NCI-H1048 (cell line): ENCODE measurements at places on chromosomes 1 and 21.

- no peak for DNase-seq
Measured at GRCh38 chr1:65341381-65341780, 32.0 kb downstream of the DNAJC6 start.

GRCh38 chr1:1264868-1265272, 8.8 kb downstream of the UBE2J2 start:
- no peak for DNase-seq

DNA sequence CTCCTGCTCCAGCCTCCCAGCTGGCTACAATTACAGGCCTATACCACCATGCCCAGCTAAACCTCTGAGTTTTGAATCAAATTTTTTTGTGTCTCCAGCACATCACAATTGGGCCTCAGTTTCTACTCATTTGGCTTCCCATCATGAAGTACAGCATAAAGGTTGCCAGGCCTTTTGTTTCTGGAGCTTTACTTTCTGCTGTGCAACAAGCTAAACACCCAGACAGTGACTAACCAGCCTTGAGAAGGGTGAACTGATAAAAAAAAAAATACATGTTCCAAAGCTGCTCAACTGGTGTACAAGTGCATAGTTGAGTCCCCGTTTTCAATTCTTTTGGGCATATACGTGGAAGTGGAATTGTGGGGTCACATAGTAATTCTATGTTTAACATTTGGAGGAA, 25.1 kb downstream of the TIAM1 start:
- DNase-seq = no peak

DNA sequence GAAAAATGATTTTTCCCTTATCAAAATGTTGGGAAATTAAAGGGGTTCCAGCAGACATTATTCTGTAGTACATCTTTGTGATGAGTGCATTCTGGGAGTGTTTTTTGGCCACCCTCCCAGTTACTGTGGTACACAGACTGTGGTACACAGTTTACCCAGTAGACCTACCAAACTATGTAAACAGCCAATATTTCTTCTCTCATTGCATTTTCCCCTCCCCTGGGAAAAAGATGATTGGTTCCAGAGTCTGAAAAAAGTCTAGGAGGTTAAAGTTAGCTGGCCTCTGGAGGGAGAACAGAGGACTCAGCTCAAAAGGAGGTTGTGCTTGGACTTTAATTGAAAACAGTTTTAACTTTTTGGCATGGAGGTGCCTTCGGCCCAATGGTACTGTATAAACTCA, 42.5 kb downstream of the PGM1 start:
- DNase-seq = no peak

GRCh38 chr1:156433602-156434001, 64.6 kb downstream of the RHBG start:
- DNase-seq = no peak

DNA sequence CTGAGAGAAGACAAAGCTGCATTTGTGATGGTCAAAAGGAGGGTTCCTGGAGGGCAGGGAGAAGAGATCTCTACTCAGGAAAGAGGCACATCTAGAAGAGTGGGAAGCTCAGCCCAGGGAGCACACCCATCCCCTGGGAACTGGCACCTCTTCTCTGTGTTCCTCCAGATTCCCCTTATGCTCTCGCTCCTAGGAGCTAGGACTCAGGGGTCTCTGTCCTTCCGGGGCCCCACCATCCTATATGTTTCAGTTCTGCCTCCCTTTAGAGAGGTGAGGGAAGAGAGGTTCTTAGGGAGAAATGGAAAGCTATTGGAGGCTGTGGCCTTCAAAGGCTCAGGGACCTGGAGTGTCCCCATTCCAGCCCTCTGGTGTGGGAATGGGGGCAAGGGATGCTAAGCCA, 4.6 kb upstream of the PPM1J start:
- no peak for DNase-seq

DNA sequence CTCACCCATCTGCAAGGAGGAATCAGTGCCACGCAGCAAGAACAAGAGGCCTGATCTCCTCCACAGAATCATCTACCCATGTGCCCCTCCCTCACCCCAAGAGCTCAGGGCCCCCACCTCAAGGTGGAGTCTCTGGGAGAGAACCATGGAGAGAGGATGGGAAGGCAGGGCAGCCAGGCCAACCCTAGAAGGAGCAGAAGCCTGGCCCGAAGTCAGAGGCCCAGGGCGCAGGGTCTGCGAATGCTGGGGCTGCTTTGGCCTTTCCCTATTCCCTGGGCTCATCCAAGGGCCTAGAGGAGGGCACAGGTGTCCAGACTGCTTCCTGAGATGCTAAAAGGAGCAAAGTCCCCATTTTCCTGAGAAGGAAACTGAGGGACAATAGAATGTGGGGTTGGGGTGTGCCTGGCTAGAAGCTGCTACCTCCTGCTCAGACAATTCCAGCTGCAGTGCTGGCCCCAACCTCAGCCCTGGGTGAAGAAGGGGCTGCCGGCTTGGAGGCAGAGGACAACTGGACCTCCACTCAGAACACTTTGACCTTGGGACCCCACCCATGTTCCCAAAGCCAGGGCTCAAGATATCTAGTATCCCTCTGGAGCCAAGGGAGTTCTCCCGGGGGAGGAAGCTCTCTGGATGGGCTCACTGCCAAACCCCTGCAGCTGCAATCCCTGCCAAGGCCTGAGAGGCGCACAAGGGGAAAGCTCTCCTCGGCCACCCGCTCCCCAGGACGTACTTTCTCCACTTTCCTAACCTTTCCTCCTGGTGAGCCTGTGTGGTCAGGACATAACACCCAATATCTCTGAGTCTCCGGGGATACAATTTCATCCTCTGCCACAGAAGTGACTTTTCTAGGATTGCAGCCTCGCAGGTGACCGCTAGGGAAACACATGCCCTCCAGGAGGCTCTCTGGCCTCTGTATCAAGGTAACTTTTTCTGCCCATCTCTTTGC, 16.6 kb upstream of the LEMD1 start:
- DNase-seq = no peak

DNA sequence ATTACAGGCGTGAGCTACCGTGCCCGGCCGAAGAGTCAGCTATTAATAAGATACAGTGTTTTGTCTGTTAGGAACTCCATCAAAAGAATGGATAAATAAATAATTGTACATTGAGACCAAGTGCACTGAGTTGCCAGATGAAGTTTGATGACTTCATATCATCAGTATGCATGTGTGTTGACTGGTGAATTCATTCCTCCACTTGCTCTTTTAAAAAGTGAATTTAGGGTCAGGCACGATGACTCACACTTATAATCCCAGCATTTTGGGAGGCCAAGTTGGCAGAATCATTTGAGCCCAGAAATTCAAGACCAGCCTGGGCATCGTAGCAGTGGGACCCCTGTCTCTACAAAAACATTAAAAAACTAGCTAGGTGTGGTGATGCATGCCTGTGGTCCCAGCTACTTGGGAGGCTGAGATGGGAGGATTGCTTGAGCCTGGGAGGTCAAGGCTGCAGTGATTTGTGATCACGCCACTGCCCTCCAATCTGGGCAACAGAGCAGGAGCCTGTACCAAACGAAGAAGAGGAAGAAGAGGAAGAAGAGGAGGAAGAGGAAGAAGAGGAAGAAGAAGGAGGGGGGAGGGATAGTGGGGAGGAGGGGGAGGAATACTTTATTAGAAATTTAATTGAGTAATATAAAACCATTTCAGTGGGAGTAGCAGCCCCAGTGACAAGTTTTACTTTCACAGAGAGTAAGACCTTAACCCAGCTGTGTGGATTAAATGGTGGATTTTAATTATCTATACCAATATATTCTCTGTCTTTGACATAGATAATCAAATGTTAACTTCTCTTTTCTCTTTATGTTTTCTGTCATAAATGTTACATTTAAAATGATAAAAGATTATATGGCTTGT, 74.9 kb downstream of the CCDC18 start:
- no peak for DNase-seq

DNA sequence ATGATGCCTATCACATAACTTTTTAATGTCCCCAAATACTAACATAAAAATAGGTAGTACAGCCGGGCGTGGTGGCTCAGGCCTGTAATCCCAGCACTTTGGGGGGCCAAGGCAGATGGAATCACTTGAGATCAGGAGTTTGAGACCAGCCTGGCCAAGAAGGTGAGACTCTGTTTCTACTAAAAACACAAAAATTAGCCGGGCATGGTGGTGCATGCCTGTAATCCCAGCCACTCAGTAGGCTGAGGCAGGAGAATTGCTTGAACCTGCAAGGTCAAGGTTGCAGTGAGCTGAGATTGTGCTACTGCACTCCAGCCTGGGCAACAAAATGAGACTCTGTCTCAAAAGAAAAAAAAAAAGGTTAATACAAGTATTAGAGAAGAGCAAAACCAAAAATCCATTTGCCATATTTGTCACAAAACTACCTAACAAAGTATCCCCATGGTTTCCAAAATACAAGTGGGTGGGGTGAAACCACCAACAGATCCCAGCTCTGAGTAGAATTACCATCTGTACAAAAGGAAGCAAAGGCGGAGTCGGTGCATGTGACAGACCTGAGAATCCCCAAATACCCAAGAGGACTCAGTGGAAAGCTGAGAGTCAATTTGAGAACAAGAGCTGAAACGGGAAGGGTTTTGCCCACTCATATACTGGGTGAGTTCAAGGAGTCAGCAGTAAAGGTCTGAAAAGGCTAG, 113.2 kb downstream of the TOMM20 start:
- no peak for DNase-seq

GRCh38 chr1:39927538-39927937, 25.8 kb upstream of the MYCL start:
- no peak for DNase-seq

GRCh38 chr1:18343581-18343980, 137.1 kb upstream of the KLHDC7A start:
- no peak for DNase-seq

GRCh38 chr1:192724670-192725069, 84.2 kb upstream of the RGS2 start:
- DNase-seq = no peak

GRCh38 chr1:192901500-192901899, 92.7 kb downstream of the RGS2 start:
- no peak for DNase-seq

DNA sequence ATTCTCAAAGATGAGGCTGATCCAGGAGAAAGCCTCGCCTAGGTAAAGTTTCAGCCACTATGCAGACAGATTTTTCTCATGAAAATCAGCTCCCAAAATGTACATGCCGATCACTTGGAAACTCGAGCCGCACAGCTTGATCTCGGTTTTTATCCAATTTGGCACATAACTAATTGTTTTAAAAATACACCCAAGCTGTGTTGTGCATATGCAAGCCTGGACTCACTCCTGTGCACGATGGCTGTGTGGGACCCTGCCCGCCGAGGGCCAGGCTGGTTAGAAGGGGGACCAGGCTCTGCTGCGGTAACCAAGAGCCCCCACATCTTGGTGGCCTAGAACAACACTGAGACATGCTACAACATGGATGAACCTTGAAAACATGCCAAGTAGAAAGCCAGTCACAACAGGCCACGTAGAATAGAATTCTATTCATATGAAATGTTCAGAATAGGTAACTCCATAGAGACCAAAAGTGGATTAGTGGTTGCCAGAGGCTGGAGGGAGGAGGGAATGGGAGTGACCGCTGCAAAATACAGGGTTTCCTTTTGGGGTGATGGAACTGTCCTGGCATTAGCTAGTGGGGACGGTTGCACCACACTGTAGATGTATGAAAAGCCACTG, 16.1 kb upstream of the LDLRAP1 start:
- no peak for DNase-seq

DNA sequence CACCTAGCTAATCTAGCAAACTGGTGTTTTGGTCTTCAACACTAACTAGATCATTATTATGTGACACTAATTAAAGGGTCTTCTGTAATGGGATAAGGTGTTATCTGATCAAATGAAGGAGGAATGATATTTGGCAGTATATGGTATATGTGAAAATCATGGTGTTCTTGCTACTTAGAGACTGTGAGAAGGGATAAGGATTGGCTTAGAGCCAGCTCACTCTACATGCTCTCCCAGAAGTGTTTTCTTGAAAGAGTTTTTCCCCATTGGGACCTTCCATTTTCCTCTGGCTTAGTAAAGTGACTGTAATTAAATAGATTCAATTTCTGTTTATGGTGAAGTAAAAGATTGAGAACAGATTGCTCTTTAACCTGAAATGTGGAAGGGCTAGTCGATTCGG, 71.2 kb upstream of the RGL1 start:
- no peak for DNase-seq

GRCh38 chr1:198220428-198220827, 63.6 kb downstream of the NEK7 start:
- DNase-seq = no peak

DNA sequence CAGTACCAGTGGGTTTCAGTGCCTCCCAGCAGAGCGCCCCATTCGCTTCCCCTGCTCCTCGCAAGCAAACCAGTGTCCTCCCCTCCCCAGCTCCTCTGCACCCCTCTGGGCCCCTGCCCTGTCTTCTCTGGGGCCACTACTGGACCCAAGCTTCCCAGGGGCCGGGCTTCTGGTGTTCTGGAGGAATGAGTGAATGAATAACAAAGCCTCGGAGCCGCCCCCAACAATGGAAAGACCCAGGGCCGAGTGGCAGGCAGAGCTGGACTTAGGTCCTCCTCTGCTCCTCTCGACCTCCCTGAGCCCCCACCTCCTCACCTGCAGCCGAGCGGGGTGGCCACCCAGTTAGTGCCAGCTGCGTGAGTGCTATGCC, 37.6 kb downstream of the MATN1 start:
- DNase-seq = no peak

DNA sequence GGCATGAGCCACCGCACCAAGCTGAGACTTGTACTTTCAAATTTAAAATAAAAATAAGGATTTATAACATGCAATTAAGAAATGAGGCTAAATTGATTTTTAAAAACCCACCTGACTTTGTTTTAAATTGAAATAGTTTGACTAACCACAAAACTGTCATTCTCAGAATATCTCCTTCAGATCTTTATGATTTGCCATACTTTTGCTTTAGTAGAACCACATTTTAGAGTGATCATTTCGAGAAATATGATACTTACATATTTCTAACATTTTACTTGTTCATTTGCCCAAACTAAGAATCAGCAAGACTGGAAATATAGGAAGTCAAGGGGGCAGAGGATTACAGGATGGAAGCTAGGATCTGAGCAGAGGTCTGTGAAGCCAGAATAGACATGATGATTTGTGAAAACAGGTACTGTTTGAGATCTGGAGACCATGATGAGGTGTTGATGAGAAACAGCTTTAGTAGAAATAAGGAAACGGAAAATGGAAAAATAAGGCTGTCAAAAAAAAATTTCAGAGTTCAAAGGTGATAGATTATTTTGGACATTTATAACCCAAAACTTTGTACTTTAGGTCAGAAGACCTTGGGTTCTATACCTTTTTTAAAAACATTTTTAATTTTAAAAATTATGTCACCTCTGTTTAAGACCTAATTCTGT, 44.8 kb downstream of the GIPC2 start:
- DNase-seq = no peak

- no peak for DNase-seq
Measured at GRCh38 chr21:36478207-36478701, 1.7 kb downstream of the CLDN14 start.

- DNase-seq = no peak
Measured at GRCh38 chr1:211549092-211549711, 29.8 kb downstream of the SLC30A1 start.

GRCh38 chr1:207218512-207219362, 102.7 kb upstream of the CD55 start:
- no peak for DNase-seq
